ENCODE measurements at places on chromosomes 11 and 22.

GRCh38 chr11:1302461-1303125 lies 6.8 kb downstream of the TOLLIP start:
- no peak for DNase-seq

- peak; percentile 13 for DNase-seq
Observed at GRCh38 chr11:115736146-115736545, 231.9 kb upstream of the CADM1 start.

- DNase-seq: peak; percentile 78
Observed at GRCh38 chr22:21646608-21647590, 4.8 kb downstream of the SDF2L1 start.

- DNase-seq: no peak
Observed at GRCh38 chr11:26268980-26269660, 62.8 kb upstream of the ANO3 start.

- no peak for DNase-seq
Observed at GRCh38 chr11:65529475-65530156, 4.7 kb downstream of the SCYL1 start.

DNA sequence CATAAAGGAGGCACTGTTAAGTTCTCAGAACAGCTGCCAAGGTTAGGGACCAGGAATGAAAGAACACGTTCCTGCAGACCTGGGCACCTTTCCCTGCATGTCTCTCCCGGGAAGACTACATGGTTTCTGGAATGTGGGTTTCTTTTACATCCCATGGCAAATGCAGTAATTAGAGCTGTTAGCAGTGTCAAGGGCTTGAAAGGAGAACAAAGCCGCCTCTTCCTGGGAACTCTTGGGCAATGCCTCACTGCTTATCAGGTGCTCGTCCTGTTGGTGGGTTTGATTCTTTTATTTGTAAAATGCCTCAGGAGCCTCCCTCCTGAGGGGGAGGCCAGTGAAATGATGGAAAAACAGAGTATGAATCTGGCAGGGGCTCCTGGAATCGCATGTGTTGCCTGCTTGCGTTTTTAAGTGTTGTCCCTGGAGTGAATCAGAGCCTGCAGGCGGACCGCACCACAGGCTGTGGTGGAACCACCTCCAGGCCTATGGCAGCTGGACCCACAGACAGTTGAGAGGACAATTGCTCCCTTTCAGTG lies 723 bp upstream of the C22orf31 start:
- DNase-seq: no peak

DNA sequence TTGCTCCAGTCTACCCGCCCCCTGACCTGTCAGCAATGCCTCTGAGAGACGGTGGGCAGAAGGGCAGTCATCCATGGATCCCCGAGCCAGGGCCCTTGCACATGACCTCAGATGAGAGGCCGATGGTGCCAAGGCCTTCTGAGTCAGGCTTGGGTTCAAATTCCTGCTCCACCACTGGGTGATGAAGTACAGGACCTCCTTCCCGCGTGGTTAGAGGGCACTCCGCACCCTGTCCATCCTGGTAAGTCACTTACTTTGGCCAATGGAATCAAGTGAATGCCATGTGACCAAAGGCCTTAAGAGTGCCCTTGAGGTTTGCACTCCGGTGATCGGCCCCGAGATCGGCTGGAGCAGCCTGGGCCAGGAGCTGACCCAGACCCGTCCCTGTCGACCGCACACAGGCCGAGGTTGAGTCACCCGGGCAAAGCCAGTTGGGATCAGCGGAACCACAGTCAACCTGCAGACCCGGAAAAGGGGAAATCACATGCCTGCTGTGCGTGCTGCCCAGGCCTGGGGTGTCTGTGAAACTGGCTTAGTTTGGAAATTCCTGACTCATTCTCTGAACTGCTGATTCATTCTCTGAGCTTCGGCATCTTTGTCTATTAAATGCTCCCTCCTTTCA lies 48.9 kb downstream of the RTL6 start:
- DNase-seq: peak; percentile 97

DNA sequence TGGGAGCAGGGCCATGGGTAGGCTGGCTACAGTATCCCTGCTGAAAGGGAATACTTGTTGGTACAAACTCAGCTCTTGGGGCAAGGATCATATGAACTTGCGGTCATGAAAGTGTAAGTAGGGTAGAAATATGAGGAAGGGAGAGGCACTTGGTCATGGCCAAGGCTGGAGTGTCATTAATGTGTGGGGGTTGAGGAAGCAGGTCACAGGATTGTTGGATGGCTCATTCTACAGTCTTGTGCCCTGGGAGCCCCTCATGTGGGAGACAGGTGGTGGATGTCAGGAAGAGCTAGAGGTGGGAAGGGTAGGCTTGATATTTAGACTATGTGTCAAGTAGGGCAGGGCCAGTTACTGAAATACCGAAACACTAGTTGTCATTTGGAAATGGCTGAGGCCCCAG lies 95.5 kb downstream of the RRM1 start:
- no peak for DNase-seq

- no peak for DNase-seq
Observed at GRCh38 chr22:25729016-25729995, 12.7 kb upstream of the MYO18B start.

DNA sequence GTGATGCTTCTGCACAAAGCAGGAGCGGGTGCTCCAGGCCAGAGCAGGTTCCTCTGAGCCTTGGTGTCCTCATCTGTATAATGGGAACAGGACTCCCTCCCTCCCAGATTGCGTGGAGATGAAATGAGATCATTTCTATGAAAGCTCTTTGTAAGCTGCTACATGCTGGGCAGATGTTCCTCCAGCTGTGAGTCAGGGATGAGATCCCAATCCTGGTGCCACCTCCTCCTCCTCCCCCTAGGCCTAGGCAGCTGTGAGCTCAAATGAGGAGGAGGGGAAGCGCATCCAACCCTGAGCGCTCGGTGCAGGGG lies 7.0 kb upstream of the CABP2 start:
- DNase-seq: no peak

GRCh38 chr11:93945596-93945995 lies 75.6 kb upstream of the HEPHL1 start:
- no peak for DNase-seq

DNA sequence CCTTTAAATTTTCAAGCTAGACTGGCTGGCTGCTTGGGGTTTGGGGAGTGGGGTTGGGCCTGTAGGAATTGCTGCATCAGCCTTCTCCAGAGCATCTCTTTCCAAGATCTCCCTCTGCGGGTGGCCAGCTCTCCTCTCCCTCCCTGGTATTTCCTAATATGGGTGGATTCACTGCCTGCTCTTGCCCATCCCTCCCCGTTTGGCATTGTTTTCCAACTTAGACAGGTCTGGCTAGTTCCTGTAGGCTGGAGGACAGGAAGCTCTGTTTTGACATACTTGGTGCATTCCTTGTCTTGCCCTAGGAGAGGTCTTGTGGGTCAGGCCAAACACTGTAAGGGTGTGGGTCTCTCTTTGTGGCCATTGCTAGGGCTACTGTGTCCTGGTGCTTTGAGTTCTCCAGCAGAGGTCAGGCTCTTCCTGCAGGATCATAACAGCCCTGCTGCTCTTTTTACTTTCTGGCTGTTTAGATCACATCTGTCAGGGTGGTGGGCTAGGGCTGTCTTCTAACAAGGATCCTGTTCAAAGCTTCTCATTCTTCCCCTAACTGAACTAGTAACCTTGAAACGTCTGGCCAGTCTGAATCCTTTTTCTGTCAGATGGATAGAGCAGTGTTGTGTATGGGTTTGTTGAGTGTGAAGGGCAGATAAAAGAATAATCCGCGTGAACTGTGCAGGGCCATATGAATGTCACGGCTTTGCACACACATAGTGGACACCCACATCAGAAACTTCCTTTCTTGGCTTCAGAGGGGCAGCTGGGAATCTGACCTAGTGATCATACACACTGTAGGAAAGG lies 18.3 kb upstream of the MICALL1 start:
- no peak for DNase-seq

DNA sequence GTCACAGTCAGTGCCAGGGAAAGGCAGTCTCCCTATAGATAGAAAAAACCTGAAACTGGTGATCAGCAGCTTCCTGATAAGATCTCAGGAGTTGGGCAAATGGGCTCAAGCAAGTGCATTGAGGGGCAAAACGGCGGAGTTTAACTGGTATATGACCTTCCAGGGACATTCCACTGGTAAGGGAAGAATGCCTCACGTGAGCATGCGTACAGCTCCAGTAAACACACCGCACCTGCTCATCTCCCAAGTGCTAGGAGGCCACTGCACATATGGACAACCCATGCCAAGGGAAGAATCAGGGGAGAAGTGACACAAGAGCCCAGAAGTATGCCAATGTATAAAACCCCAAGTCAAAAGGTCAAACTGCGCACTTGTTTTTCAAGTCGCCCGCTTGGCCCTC lies 11.6 kb downstream of the HEPHL1 start:
- no peak for DNase-seq

- no peak for DNase-seq
Observed at GRCh38 chr11:114153224-114153623, 93.7 kb downstream of the ZBTB16 start.

- DNase-seq: no peak
Observed at GRCh38 chr11:35292279-35292678, 127.1 kb downstream of the SLC1A2 start.

- DNase-seq: no peak
Observed at GRCh38 chr22:25536589-25536988, 27.9 kb upstream of the GRK3 start.

GRCh38 chr11:19524171-19524671 lies 188.4 kb upstream of the NAV2 start:
- DNase-seq: no peak

GRCh38 chr11:121575250-121575962 lies 122.6 kb upstream of the SORL1-AS1 start:
- peak; percentile 79 for DNase-seq

DNA sequence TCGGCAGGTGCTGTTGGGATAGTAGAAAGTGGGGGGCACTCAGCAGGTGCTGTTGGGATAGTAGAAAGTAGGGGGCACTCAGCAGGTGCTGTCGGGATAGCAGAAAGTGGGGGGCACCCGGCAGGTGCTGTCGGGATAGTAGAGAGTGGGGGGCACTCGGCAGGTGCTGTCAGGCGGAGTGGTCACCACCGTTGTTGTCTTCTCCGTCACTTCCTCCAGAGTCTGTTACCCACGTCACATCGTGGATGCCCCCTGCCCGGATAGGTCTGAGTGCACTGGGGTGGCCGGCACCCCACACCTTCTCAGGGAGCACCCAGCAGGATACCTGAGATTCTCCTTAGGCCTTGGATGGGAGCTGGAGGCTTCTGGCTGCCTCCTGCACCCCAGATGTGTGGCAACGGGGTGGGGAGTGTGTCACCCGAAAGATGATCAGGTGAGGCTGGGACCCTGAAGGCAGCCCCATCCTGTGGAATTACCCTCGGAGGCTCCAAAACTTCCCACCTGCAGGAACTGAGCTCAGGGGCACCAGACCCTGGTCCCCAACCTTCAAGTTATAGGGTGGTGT lies 24.1 kb upstream of the KRTAP5-7 start:
- no peak for DNase-seq

GRCh38 chr11:70233511-70233934 lies 30.4 kb downstream of the FADD start:
- peak; percentile 99 for DNase-seq

GRCh38 chr22:39176143-39176713 lies 23.7 kb upstream of the CBX7 start:
- peak; percentile 85 for DNase-seq

GRCh38 chr11:107928767-107929507 lies 689 bp downstream of the RAB39A start:
- peak; percentile 13 for DNase-seq

DNA sequence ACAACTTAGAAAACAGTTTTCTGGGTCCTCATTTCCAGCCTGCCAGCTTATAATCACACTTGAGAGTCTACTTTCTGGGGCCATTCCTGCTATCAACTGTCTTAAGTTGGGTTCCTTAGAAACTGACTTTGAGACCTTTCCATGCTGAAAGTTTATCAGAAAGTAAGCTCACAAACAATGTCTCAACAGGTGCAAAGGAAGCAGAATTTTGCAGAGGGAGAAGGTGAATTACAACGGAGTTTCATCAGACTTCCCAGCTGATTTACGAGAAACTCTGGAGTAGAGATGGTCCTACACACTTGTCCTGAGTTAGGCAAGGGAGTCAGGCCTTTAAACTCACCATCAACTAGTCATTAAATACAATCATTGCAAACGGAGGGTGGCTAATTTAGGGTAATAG lies 4.7 kb upstream of the OR52I2 start:
- DNase-seq: no peak

DNA sequence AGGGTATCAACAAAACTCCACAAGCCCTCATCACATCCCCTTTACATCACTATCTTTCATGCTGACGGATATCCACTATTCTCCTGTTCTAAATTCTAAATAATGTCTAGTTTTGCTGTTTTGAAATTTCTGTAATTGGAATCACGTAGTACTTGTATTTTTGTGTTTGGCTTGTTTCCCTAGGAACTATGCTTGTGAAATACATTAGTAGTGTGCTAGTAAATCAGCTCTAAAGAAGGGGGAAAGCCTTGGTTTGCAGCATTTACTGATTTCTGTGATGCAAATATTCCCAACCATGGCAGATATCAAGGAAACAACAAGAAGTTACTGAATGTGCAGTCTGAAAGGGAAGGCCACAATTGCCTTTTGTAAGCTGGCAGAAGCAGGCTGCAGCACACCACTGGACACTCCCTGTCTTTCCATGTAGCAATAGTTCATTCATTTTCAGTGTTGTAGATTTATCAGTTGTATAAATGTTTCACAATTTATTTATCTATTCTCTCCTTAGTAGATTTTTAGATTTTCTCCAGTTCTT lies 4.7 kb upstream of the FOLH1 start:
- no peak for DNase-seq

DNA sequence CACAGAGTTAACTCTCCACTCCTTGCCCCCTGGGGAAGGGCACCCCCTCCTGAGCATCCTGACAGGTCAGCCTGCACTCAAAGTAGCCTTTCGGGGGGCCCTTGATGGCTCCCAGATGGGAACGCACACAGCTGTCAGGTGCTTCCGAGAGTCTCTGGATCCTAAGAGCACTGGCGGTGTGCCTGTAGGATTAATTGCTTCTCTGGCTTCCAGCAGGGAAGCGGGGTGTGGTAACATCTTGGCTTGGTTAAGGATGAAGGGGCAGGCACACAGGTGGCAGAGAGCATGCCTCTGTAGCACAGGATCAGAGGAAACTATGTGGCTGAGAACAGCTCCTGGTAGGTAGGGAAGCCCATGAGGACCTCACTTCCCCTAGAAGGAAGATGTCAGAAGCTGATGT lies 199.8 kb downstream of the MIAT start:
- no peak for DNase-seq

DNA sequence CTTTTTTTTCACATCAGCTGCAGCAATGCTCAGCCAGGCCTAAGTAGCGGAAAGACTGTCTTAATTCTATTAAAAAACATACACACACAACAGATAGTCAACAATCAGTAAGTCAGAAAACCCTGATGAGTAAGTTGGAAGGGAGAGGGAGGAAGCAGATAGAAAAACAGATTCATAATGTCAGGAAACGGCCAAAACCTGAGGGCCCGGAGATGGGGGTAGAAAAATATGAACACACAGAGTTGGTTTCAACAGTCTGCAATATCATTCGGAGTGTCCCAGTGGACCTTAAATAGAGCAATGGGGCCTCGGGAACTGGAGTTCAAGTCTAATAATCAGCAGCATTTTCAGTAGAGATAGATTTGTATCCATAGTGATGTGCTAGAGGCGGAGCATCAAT lies 14.8 kb downstream of the LRRC55 start:
- no peak for DNase-seq
